Progenitor cell of endocrine pancreas (in vitro differentiated cells): ENCODE measurements at places on chromosomes 2 and 18. TPM values are rescaled to one million over a fixed set of nuclear protein-coding genes. Genes with fewer than 3 reads are reported as not detected.

The AGXT gene
- total RNA-seq = 1.0 and 1.2 TPM in 2 replicates

The SLC9A4 gene
- total RNA-seq = 0.62 and 0.93 TPM in 2 replicates

The SYT4 gene
- total RNA-seq = 4.6 and 4.8 TPM in 2 replicates

The CAPN14 gene
- total RNA-seq = 0.50 and 0.73 TPM in 2 replicates

The POMC gene
- total RNA-seq = 5.4 and 6.5 TPM in 2 replicates

The RAX gene
- not detected in 2 replicates for total RNA-seq
